ENCODE measurements at places on chromosomes 11 and 22.
A peak's percentile ranks its signal among the peaks of the same experiment; 100 is the strongest.

DNA sequence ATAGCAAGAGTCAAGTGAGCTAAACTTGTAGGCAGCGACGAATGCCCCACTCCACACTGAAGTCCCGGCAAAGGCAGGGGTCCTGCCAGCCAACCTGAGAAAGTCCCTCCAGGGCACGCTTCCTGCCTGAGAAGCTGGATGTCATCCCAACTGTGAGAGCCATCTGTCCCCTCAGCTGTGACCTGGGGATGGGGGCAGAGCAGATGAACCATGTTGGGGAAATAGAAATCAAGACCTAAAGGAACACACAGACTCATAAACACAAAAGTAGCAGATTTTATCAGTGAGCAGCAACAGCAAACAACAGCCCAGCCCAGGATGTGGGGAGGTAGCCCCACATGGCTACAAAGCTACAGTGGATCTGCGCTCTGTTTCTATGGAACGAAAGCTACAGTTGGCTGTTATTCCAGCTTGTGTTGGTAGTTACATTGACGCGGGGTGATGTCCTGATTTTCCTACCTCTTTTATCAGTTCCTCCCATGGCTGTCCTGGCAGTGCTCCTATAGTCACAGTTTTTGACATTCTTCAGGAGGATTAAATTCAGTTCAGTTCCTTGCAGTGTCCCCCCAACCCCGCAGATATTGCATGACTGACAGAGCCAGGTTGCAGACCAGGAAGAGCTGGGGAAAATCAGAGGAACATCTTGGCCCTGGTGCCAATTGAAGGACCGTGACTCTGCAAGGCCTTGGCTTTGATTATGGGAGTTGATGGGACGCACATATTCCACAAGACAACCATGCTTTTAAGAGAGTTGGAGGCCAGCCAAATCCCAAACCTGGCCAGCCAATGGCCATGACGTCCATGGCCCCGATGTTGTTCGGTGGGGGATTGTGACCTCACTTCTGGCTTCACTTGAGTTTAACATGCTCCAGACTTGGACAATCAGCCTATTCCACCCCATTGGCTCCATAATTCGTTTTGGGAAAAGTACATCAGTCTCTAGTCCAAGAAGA is 14.6 kb downstream of the MRGPRD start:
- no peak for ATAC-seq

- no peak for ATAC-seq
Observed at GRCh38 chr11:35304386-35304775, 115.0 kb downstream of the SLC1A2 start.

GRCh38 chr11:110380836-110381622 is 48.7 kb upstream of the FDX1 start:
- no peak for ATAC-seq

- ATAC-seq = no peak
Observed at GRCh38 chr11:12669930-12670329, 4.3 kb upstream of the TEAD1 start.

DNA sequence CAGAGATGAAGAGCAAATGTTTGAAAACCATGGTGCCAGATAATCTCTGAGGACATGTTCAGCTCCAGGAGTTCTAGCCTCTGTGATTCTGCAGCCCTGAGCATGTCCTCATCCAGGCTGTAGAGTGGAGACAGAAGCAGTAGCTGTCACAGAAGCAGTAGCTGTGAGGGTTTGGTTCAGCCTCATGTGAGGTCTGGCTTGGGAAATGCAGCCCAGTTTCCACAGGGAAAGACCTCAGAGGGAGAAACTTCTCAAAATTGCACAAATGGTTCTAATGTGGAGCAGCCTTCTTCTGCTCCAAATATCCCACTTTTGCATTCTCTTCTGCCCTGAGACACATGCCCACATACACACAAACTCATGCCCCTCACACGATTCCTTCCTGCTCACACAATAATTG is 48.4 kb downstream of the DBX1 start:
- no peak for ATAC-seq

DNA sequence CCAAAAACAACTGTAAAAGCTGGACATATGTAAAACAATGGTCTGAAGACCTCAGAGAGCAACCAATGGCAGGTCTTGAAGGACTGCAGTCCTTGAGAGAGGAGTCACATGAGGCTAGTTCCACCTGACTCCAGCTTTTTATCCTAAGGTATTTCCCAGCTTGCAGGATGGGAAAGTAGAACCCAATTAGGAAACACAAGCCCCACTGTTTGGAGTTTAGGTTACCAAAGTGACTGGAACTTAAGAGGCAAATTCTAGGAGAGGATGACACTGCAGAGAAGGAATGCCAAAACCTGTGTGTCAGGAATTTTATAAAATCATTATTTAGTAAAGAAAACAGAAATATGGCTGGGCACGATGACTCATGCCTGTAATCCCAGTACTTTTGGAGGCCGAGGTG is 18.4 kb downstream of the OR2AT4 start:
- no peak for ATAC-seq

DNA sequence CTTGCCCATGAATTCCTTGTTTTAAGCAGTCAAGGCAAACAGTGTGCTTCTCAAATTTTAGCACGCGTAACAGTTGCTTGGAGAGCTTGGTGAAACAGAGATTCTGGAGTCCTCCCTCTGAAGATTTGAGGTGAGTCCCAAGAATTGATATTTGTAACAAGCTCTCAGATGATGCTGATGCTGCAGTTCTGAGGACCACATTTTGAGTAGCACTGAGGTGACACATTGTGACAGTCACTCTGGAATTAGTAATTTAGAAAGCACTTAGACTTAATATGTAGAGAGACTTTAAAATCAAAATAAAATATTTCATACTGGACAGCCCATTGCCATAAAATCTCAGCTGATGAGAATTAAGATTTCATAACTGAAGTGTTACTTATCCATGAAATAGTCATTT is 38.5 kb downstream of the DNAJC24 start:
- ATAC-seq = no peak

- peak; percentile 49 for ATAC-seq
Observed at GRCh38 chr22:50270666-50271394, 650 bp upstream of the MAPK11 start.

- ATAC-seq = no peak
Observed at GRCh38 chr11:96045622-96046456, 121.9 kb upstream of the MTMR2 start.

DNA sequence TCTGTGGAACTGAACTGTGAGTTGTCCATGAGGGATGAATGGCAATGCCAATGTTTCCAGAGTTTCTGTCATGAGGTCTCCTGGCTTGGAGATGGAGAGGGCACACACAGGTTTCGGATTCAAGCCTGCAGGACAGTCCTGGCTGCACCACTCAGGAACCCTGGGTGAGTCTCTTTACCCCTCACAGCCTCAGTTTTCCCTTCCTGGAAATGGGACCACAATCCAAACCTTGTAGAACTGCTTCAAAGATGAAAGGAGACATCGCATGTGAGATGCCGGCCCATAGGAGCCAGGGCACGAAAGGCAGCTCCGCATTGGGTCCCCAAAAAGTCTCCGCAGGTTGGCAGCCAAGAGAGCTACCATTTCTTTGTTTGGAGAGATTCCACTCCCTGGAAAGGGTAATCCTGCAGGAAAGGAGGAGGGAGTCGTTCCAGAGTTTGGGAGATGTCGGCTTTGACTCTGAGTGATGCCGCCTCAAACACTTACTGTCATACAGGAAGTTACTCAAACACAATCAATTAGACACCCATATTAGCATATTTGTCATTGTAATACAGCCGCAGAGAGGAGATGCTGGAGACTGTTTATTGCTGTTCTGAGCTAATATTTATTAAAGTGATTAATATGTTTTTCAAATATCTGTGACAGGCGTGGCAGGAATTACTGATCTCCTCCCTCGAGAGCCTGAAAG is 318.3 kb downstream of the MN1 start:
- ATAC-seq = no peak

GRCh38 chr11:45973601-45974000 is 51.1 kb downstream of the LARGE2 start:
- no peak for ATAC-seq

DNA sequence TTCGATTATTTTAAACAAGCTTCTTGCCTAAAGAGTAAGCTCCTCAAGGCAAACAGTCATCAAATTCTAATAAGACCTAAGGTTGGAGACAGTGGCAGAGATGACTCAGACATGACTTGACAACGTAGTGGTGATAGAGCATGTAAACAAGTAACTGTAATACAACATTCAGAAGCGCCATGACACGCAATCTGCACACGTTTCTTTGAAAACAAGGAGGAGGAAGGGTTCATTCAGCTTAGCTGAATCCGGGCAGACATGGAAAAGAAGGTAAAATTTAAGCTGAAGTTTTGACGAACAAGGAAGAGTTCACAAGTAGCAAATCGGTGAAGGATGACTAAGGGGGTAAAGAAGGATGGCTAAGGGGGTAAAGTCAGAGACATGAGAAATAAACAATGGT is 152.4 kb upstream of the ZC3H12C start:
- ATAC-seq = no peak

DNA sequence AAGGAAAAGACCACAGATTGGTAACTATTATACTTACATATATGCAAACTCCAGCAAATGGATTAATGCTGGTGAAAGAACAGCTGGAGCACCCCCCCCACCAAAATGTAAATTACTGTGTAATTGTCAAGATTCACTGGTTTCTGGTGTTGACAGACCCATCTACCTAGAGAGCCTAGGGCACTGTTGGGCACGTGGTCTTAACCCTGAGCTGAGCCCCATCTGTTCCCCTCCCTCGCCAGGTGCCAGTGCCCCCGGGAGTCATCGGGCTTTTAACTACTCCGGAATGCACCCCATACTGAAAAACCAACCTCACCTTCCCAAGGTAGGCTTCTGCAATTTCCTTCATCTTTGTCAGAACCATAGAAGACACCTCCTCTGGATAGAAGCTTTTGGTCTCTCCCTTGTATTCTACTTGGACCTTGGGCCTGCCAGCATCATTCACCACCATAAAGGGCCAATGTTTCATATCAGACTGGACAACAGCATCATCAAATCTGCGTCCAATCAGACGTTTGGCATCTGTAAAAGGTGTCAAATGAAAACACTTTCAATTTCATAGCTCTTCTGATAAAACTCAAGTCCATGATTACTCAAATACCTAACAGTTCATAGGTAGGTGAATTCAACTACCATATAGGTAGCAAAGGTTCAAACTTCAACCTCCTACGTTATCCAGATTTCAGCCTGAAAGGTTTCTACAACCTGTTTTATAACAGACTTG is 1.5 kb downstream of the HSPA8 start:
- ATAC-seq = no peak

- no peak for ATAC-seq
Observed at GRCh38 chr11:113242767-113243397, 71.5 kb upstream of the TTC12 start.

- ATAC-seq = no peak
Observed at GRCh38 chr22:18060646-18061620, 16.9 kb upstream of the PEX26 start.

- peak; percentile 91 for ATAC-seq
Observed at GRCh38 chr11:19441752-19442553, 201.2 kb upstream of the E2F8 start.

DNA sequence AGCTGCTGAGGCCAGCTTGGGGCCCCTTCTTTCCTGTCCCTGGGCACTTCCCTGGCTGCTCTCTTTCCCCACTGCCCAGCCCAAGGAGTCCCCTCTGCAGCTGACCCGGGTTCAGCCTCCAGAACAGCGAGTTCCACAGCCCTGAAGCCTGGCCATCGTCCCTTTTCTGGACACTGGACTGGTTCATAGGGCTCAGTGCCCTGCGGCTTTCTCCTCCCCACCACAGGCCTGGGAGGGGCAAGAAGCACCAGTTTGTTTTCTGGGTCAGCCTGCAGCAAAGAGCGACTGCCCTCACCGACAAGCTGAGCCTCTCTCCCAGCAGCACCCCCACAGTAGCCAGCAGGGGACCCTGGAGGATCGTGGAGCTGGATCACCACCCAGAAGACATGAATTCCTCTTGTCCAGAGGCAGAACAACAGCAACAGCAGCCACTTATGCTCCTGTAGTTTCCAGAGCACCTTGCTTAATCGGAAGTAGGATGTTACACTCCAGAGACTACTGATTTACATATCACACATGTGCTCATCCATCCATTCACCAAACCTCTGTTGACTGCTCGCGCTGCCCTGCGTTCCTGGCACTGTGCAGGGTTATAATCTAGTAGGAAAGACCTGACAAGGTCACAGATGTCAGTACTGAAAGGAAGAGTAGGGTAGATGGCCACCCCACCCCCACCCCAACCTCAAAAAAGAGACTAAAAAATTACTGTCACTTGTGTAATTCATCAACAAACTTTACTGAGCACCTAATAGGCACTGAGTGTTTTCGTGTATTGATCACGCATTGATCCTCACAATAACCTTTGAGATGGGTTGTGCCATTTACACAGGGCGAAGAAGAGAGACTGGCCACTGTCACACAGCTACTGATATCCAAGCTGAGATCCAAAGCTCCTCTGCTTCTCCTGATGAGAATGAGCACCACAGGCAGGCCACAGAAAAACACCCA is 13.0 kb upstream of the CXCR5 start:
- peak; percentile 87 for ATAC-seq

GRCh38 chr22:44519886-44520285 is 21.9 kb upstream of the RTL6 start:
- no peak for ATAC-seq

DNA sequence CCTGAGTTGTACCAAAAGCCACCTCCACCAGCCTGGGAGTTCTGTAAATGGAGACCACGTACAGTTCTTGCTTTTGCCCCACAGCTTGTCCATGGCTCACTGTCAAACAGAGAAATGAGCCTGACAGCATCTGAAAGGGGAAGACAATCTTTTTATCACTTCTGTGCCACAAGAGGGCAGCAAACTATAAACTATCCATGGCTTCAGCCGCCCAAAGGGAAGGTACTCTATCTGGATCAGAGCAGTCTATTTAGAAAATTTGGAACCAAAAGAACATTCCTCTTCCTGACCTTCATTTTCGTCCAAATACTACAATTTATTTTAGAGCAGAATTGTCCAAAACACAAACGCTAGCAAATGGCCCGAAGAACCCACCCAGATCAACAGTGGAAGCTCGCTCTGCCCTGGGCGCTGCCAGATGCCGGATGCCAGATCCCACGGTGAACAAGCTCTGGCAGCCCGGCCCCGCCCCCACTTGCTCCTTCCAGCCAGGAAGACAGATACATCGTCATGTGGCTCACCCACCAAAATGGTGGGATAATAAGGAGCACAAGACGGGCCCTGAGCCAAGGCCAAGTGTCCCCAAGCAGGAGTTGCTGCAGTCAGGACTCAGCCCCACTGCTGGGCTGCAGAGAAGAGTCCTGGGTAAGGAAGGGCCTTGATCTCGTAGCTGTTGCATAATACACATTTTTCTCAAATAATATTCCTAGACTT is 23.9 kb upstream of the SCGB1A1 start:
- peak; percentile 84 for ATAC-seq

DNA sequence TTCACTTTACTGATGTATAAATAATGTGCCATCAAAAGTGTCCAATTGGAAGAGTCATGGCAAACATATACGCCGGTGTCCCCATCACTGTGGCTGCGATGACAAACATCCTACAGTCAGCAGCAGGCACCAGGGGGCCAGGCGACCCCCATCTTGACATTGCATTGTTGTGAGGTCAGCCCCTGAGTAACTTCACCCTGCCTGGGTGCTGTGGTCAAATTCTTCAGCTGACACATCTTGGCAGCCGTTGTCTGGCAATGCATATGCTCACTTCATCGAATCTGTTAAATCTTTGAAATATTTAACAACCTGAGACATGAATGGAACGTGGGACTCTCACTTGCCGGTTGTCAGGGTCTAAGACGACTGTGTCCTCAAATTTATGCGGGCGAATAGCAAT is 430.9 kb downstream of the BRD1 start:
- no peak for ATAC-seq

- ATAC-seq = no peak
Observed at GRCh38 chr11:134795017-134795416, 383.0 kb upstream of the B3GAT1 start.

GRCh38 chr11:90753546-90753945 is 530.7 kb upstream of the CHORDC1 start:
- ATAC-seq = no peak

All from stimulated activated memory B cell treated with anti-CD40 and anti-IgM and Interleukin-4, amounts not matched to agents 10 μg/mL and 1 μg/mL and 100 μg/mL, for 72 hours (primary cell).